Colonic mucosa (tissue), 4 donors: ENCODE measurements at places on chromosomes 2 and 18.
A peak's percentile ranks its signal among the peaks of the same experiment; 100 is the strongest.

GRCh38 chr2:95043300-95044093, 18.0 kb downstream of the MAL start:
- DNase-seq: peak; percentile 37

GRCh38 chr2:30248791-30249190, 17.5 kb downstream of the LBH start:
- DNase-seq: no peak

DNA sequence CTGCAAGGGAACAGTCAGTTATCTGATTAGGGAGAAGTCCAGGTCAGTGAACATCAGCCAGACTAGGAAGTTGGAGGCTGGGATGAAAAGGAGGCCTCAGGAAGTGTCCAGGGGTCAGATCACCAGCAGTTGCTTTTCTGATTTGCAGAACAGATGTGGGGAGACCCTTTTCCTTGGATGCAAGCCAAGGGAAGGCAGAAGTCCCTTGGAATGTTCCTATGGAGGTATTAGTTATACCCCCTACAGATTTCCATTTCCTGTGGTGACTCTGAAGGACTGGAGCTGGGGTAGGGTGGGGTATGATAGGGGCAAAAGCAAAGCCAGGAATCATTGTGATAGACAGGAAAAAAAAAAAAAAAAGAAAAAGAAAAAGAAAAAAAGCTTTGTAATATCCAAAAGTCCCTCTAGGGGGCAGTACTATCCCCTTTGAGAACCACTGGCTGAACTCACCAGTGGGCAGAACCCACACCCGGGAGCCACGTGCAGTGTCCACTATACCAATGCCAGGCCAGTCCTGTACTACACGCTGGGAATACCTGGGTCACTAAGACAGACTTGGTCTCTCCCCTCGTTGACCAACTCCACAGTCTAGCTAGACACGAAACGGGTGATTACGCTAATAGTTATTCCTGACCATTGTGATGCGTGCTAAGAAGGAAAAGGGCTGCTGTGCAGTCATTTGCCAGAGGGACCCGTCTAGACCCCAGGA, 7.4 kb downstream of the DYSF start:
- no peak for DNase-seq

GRCh38 chr18:75369026-75369721, 58.3 kb downstream of the SMIM21 start:
- DNase-seq: no peak

DNA sequence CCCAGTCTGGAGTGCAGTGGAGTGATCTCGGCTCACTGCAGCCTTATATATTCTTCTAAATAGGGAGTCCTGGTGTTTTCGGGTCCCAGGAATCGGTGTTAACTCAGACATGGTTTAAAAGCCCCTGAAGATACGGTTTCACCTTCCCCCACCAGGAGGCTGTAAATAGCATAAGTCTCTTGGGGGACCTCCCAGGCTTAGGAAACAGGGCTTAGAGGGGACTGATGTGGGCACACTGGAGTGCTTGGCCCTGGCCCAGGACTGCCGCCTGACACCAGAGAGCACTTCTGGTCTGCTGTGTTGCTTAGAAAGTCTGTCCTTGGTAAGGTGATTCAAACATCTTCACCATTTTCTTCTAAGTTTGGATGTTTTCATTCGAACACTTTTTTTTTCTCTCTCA, 39.7 kb upstream of the MAP4K4 start:
- no peak for DNase-seq

DNA sequence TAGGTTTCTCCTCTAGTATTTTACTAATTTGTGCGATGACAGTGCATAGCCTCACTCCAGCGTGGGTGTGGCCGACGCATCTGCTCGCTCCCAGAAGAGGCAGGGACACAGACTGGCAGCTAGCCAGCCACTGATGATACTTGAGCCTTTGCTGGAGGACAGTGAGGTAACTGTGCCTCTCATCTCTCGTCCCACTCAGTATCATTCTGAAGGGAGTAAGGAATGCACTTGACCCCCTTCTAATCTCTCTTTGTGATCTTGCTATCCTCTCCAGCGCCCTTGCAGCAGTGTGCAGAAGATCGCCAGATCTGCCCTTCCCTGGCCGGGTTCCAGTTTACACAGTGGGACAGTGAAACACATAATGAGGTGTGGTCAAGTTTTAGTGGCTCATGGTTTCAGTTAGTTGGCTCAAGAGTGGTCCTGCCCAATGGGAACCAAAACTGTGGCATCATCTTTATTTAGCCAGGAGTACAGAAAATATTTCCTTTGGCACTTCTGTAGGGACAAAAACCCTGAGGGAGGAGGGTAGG, 17.5 kb downstream of the NCAPH start:
- DNase-seq: no peak

DNA sequence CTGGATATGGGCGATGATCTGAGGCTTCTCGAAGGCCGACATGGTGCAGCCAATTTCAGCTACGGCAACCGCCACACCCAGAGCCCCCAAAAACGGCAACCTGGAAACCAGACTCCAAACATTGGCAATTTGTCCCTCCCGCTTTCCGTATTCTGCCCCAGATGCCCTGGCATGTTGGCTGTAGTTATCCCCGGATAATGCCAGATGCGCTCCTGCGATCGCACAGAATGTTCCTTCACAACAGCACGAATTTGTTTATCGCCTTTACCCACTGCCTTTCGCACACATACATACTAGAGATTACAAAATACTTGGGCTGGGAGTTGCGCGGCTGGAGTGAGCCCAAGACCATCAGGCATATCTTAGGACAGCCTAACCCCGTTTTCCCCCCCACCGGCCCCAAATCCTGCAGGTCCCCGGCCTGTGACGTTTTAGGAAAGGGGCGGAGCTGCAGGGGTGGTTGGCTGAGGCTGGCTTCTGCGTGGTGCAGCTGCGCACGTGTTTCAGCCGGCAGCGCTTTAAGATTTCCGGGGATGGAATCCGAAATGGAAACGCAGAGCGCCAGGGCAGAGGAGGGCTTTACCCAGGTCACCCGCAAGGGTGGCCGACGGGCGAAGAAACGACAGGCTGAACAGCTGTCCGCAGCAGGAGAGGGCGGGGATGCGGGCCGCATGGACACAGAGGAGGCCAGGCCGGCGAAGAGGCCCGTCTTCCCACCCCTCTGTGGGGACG, at the start of gene PNO1:
Gene PNO1 (plus strand): TSS at position 487 of the 732 bp plus-strand sequence. CDS start 47 bp downstream, at position 534.
- DNase-seq: peak; percentile 97
